Smooth muscle cell of the umbilical artery (primary cell): ENCODE measurements at places on chromosomes 4 and X. TPM values are rescaled to one million over a fixed set of nuclear protein-coding genes. Genes with fewer than 3 reads are reported as not detected.

Gene PCYT1B
- total RNA-seq: 0.59 and 0.92 TPM in 2 replicates

Gene IQCM
- not detected in 2 replicates for total RNA-seq

Gene HPSE
- 0.30 and 0.32 TPM in 2 replicates for total RNA-seq

Gene ARHGAP4
- total RNA-seq: 0.97 and 2.1 TPM in 2 replicates

Gene GCNA
- 3.0 and 3.3 TPM in 2 replicates for total RNA-seq

Gene FATE1
- not detected in 2 replicates for total RNA-seq

Gene NLGN4X
- not detected in 2 replicates for total RNA-seq

Gene ABCE1
- 121 and 246 TPM in 2 replicates for total RNA-seq

Gene FAM47A
- total RNA-seq: not detected in 2 replicates

Gene FGG
- not detected in 2 replicates for total RNA-seq

Gene SH3RF1
- 14.6 and 39.8 TPM in 2 replicates for total RNA-seq

Gene TSPAN7
- not detected in 2 replicates for total RNA-seq

Gene ARL9
- total RNA-seq: 0.23 TPM in 1 of 2 replicates, not detected in the other

Gene HHIP
- 0.59 and 13.1 TPM in 2 replicates for total RNA-seq

Gene UCP1
- total RNA-seq: not detected in 2 replicates

Gene TMA16
- 33.3 and 40.8 TPM in 2 replicates for total RNA-seq

Gene SCRG1
- total RNA-seq: 3.3 and 8.3 TPM in 2 replicates

Gene CCDC149
- 6.8 and 12.6 TPM in 2 replicates for total RNA-seq

Gene WAS
- 0.30 and 0.51 TPM in 2 replicates for total RNA-seq

Gene SPACA5
- total RNA-seq: not detected in 2 replicates

Gene ANK2
- 49.0 and 71.8 TPM in 2 replicates for total RNA-seq

Gene GPRIN3
- total RNA-seq: 0.23 and 0.30 TPM in 2 replicates

Gene AGTR2
- not detected in 2 replicates for total RNA-seq

Gene SPANXN4
- total RNA-seq: not detected in 2 replicates

Gene ADGRG2
- total RNA-seq: not detected in 2 replicates

Gene TMPRSS11F
- total RNA-seq: not detected in 2 replicates

Gene FAM3A
- 34.4 and 35.0 TPM in 2 replicates for total RNA-seq

Gene MAB21L2
- total RNA-seq: 0.28 and 1.8 TPM in 2 replicates

Gene ZNF732
- 0.30 and 0.32 TPM in 2 replicates for total RNA-seq

Gene ARHGAP36
- total RNA-seq: not detected in 2 replicates

Gene ZNF595
- total RNA-seq: 8.3 and 9.8 TPM in 2 replicates

Gene DLG3
- total RNA-seq: 13.7 and 15.4 TPM in 2 replicates

Gene TAF7L
- total RNA-seq: 0.59 and 0.65 TPM in 2 replicates

Gene GABRB1
- 0.51 TPM in 1 of 2 replicates, not detected in the other for total RNA-seq

Gene MAGEB1
- not detected in 2 replicates for total RNA-seq

Gene GLRA2
- total RNA-seq: not detected in 2 replicates

Gene RTL9
- total RNA-seq: under 0.01 and 0.37 TPM in 2 replicates

Gene MMRN1
- 0.42 and 1.2 TPM in 2 replicates for total RNA-seq
